ENCODE measurements at places on chromosomes 7 and 10.

DNA sequence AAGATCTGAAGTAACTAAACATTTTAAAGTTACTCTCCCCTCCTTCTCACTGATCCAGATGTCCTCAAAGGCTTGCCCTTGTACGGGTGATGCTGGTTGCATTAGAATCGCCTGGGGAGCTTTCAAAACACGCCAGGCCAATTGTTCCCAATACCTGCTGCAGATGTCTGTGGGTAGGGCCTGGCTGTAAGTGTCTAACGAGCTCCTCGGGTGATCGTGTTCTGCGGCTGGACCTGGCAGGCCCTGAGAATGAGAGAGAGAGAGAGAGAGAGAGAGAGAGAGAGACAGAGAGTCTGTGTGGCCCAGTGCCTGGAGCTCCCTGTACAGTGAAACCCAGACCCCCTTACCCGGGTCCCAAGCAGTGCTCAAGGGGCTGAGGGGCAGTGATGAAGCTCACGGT lies 8.4 kb downstream of the COL13A1 start:
- no peak for DNase-seq

GRCh38 chr7:22726345-22726906 lies 574 bp upstream of the IL6 start:
- DNase-seq, result peak; percentile 87

- DNase-seq, result no peak
Observed at GRCh38 chr10:95547791-95548435, 13.3 kb downstream of the SORBS1 start.

- peak; percentile 27 for DNase-seq
Observed at GRCh38 chr7:12056381-12056780, 154.7 kb upstream of the TMEM106B start.

DNA sequence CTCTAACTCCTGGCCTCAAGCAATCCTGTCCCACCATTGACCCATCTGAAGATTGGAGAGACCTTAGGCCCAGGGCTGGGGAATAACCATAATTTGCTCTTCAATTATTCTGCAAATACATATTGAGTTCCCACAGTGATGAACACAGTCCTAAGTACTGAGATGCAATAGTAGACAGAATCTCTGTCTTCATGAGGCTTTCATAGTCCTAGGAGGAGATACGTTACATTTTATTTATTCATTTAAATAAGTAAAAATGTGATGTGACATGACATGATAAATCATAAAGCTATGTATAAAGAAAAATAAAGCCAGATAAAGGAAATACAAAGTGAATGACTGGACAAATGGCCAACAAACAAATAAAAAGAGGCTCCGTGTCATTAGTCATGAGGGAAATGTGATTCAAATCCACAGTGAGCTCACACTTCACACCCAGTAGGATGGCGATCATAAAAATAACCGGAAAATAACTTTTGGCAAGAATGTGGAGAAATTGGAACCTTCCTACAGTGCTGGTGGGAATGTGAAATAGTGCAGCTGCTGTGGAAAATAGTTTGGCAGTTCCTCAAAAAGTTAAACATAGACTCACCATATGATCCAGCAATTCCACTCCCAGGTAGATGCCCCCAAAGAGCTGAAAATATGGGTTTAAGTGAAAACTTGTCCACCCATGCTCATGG lies 52.1 kb upstream of the JCAD start:
- peak; percentile 94 for DNase-seq

DNA sequence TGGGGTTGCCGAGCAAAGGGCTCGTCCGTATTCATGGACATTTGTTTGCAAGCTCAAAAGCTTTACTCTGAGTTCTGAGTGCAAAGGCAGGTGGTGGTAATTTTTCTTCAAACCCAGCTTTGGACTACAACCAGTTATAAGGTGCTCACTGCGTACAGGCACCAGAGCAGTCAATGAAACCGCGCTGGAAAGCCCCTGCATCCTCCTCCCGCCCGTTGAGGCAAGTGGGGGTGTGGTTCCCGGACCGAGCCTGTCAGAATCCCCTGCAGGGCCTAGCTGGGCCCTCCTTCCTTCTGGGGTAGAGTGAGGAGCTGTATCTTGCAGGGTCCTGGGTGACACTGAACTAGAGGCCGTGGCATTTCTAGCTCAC lies 22.3 kb downstream of the AMZ1 start:
- no peak for DNase-seq

- peak; percentile 48 for DNase-seq
Observed at GRCh38 chr10:28533571-28534304, 820 bp downstream of the WAC start.

DNA sequence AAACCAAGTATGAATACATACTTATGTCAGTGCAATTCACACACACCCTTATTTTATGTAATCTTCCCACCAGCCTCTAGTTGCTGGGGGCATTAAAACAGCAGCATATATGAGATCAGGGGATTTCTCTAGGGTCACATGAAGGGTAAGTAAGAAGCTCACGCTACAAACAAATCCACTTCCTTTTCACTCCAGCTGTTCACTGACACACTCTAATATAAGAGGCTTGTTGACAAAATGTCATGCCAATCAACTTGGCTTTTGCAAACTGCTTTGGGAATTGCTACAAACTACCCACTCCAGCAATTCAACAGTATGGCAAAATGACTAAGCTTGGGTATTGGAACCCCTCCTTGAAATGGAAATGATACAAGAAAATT lies 10.3 kb downstream of the FAM3C start:
- peak; percentile 34 for DNase-seq

- no peak for DNase-seq
Observed at GRCh38 chr10:804191-804781, 114.8 kb upstream of the DIP2C start.

Measured in cardiac fibroblast (primary cell).